Activated CD4-positive, alpha-beta T cell treated with anti-CD3 and anti-CD28 coated beads, Interleukin-10, Interleukin-2, amounts not matched to agents 100 ng/mL and 50 ng/mL, durations not matched to agents 16 hours and 8 hours (primary cell): ENCODE measurements at places on chromosomes 1 and 21.

- DNase-seq = no peak
Observed at GRCh38 chr1:206600527-206600926, 11.7 kb downstream of the EIF2D start.

DNA sequence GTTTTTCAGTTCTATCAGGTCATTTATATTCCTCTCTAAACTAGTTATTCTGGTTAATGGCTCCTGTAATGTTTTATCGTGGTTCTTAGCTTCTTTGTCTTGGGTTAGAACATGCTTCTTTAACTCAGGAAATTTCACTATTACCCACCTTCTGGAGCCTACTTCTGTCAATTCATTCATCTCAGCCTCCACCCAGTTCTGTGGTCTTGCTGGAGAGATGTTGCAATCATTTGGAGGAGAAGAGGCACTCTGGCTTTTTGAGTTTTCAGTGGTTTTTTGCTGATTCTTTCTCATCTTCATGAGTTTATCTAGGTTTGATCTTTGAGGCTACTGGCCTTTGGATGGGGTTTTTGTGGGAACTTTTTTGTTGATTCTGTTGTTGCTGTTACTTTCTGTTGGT is 213.0 kb downstream of the BRINP2 start:
- peak; percentile 18 for DNase-seq

DNA sequence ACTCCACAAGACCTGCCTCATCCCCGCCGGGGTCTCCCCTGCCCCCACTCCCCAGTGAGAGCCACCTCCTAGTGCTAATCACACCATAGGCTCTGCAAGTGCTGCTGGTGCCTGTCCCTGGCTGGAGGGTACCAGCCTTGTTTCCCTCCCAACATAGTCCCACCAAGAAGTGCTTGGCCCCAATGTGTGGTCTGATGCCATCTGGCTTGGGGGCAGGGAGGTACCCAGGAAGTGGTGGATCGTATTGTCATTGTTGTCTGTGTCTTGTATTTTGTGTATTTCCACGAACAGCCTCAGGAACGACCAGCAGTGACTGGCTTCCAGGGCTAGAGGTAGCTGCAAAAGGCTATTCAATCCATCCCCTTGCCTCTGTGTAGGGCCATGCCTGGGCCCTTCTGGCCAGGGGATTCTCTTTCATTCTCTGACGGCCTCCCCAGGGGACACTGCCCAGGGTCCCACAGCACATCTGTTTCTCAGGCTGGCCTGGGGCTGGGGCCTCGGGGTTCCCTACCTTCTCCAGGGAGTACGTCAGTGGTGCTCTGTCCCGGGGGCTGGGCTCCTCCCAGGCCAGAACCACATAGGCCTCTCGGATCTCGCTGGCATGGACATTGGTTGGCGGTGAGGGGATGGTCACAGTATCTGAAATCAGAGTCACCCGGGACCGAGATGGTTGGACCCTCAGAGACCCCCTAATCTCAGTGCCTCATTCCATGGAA is 22.8 kb downstream of the MYOM3 start:
- DNase-seq = no peak

DNA sequence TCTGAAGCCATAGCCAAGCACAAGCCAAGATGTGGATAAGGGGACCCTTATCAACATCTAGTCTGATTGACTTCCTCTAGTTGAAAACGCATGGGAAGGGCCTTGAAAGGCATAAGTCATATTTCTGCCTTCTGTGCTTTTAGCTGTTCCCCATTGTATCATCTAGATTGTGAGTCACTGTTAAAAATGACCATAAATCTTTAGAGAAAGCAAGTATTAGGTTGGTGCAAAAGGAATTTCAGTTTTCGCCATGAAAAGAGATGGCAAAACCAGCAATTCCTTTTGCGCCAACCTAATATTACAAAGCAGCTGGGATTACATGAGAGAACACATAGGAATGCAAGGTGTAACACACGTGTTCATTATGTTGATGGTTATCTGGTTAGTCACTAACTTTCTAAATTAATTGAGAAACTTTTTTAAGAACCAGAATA is 63.6 kb downstream of the CLIC6 start:
- DNase-seq = no peak

DNA sequence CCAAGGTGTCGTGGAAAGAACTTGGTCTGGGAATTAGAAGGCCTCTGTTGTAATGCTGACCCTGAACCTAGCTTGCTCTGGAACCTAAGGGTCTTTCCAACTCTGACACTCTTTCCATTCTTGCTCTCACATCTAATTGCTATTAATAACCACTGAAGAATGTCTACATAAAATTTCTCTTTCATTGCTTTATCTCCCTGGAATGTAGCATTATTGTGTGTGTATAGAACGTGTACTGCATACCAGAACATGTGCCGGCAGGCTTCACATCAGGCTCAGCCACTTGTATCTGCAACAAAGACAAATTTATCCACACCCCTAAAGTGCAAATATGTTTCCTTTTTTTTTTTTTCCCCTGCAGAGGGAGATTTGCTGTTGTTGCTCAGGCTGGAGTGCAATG is 13.9 kb upstream of the LAX1 start:
- DNase-seq = no peak

GRCh38 chr1:32876341-32877210 is 5.9 kb upstream of the FNDC5 start:
- peak; percentile 74 for DNase-seq

GRCh38 chr1:1309251-1310108 is 1.1 kb downstream of the PUSL1 start:
- no peak for DNase-seq

GRCh38 chr1:170885551-170885950 is 49.8 kb upstream of the MROH9 start:
- no peak for DNase-seq

DNA sequence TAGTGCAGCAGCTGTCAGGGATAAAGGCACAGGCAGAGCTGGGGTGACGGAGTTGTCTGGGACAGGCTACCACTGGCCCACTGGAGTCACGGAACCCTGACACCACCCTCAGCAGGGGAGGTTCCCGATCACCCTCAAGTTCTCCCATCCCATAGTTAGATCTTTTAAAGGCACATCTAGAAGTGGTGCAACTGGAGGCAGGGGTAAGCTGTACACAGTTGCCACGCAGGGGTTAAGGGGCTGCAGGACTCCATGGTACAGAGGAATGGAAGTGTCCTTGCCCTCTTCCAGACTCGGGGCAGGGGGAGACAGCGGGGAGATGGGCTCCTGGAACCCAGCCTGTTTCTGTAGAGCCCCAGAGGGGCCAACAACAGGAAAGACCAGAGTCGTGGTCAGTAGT is 13.3 kb downstream of the CC2D1B start:
- no peak for DNase-seq

DNA sequence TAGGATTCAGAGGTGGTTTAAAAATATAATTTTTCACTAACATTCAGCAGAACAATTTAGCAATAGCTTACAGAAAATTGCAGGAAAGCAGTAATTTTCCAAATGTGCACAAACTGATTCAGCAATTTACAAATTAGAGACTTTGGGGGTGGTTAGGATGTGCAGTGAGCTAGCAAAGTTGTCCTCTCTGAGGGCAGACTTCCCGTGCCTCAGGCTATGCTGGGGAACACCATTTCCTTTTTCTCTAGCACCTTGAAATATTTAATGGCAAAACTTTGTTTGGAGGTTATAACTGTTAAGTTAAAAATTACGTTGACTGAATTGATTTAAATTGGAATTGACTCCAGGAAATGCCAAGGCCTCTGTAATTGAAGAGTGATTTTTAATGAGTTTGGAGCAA is 258.9 kb downstream of the PTBP2 start:
- DNase-seq = no peak

GRCh38 chr1:210726621-210727020 is 397.9 kb downstream of the HHAT start:
- DNase-seq = peak; percentile 25

GRCh38 chr1:203556047-203556851 is 62.3 kb downstream of the OPTC start:
- no peak for DNase-seq

- peak; percentile 83 for DNase-seq
Observed at GRCh38 chr1:20493839-20494608, 8.0 kb upstream of the CAMK2N1 start.

DNA sequence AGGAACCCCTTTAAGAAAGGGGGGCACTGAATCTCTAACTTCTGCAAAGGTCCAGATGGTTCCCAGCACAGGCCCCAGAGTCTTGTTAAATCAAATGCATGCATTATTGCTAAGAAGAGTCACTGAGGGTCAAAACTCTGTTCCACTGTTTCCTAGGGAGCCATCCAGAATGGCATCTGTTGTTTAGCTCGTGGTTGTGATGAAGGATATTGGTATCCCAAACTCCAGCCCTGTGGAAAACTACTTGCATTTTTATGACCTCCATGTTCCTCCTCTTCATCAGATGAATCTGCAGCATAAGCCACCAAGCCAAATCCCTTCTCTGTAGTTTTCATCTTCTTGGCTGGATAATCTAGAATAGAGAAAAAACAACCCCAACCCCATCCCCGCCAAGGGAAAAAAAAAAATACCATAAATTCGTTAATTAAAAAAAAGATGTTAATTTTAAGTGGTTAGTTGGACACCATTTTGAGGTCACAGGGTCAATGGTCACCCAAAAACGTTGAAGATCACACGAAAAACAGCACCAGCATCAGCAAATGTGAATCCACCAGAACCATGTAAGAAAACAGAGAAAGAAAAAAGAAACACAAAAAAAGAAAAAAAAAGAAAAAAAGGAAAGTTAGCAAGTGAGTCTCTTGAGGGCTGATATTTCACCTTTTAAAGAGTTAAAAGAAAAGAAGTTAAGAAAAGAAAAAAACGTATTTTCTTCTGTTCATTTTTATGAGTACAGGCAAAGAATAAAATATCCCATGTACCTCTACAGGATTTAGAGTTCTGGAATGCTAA is 3.0 kb upstream of the RIT1 start:
- DNase-seq = no peak

- no peak for DNase-seq
Observed at GRCh38 chr1:199205740-199206441, 567.1 kb downstream of the PTPRC start.

- DNase-seq = no peak
Observed at GRCh38 chr1:103477101-103477500, 48.4 kb upstream of the RNPC3 start.

GRCh38 chr1:43509007-43509739 is 21.5 kb upstream of the PTPRF start:
- no peak for DNase-seq

- no peak for DNase-seq
Observed at GRCh38 chr1:36732015-36732356, 249.3 kb upstream of the CSF3R start.

DNA sequence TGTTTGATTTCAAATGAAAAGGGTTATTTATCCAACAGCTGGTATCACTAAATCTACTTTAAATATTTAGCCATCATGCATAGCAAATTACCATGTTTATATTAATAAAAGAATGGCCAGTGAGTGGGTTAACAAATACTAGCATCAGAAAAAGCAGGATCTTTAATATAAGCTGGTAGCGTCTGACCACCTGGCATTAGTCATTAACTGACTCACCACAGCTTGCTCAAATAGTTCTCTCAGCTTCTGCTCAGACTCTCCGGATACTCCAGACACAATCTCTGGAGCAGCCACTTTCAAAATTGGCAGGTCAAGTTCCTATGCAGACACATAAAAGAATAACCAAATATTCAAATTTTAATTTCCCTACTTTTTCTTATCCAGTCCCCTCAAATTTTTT is 29.6 kb downstream of the NVL start:
- peak; percentile 23 for DNase-seq

DNA sequence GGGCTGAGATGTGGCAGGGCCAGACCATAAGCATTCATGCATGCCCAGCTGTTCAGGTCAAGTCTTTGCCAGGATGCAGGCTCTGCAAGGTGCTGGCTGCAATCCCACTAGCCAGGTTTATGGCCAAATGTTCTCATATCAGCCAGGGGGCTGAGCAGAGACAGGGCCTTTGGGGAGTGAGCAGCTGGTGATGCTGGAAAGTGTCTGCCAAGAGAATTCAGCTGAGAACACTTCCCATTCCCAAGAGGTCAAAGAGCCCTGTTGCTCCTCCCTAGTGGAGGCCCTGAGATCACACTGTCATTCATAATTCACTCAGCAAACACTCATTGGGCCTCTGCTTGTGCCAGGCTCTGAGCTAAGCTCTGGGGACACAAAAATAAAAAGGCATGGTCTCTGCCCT is 150.3 kb downstream of the DMRTA2 start:
- DNase-seq = no peak

GRCh38 chr1:203557390-203557789 is 63.4 kb downstream of the OPTC start:
- no peak for DNase-seq

GRCh38 chr1:240712014-240712731 is 100.2 kb upstream of the GREM2 start:
- DNase-seq = no peak

GRCh38 chr1:34627465-34628240 is 127.2 kb upstream of the GJB5 start:
- no peak for DNase-seq

- no peak for DNase-seq
Observed at GRCh38 chr1:17893891-17894631, 138.9 kb downstream of the ACTL8 start.

DNA sequence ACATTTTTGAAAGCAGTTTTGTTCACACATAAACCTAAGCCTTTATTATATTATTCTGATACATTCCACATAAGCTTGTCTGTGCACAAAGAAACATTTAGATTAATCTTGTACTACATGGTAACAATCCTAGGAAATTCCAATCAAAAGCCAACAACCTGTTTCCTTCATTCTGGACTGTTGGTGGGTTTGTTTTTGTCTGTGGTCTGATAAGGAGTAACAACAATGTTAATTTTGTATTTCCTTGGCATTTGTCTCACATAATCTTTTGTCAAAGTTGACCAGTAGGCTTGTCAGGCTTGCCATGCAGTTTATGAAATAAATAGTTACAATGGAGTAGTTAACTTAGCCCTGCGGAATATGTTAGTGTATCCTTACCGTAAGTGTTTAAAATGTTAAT is 183.3 kb downstream of the DHRS3 start:
- no peak for DNase-seq

GRCh38 chr1:100298512-100298911 is 32.5 kb downstream of the RTCA start:
- DNase-seq = no peak

DNA sequence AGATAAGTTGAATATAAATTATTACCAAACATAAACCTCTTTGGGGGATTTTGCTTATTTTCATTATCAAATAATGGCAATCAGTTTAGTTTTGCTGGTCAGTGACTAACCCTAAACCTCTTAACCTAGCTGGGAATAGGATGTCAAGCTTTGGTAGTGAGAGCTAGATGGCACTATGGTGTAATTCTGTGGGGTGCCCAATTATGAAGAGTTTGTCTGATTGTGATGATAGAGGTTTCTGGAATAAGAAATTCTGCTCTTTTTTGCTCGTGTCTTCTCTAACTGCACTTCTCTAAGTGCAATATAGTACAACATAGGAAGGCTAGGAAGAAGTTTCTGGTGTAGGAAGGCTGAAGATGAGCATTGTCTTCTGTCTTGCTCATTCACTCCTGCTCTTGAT is 59.8 kb downstream of the XCL1 start:
- no peak for DNase-seq

- no peak for DNase-seq
Observed at GRCh38 chr1:54819195-54819536, 18.0 kb upstream of the TTC22 start.

DNA sequence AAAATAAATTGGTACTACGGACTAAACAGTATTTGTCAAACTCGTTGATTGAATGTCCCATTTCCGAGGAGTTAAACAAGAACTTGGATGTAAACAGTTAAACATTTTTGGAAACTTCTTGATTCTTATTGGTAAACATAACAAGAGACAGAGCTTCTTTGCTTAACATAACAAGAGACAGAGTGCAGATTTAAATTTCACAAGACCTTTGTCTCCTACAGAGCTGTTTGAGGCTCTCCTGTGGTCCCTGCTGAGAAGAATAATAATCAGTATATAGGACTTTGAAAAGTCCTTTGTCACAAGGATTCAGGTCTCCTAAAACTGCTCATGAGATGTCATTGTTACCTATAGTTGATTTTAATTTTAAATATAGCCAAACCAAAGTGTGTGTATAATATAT is 170.6 kb upstream of the C21orf91 start:
- DNase-seq = no peak
